ENCODE measurements at places on chromosomes 1 and 21.

GRCh38 chr1:64540265-64540791 is 70.4 kb downstream of the CACHD1 start:
- peak; percentile 7 for DNase-seq

- no peak for DNase-seq
Measured at GRCh38 chr1:156400191-156400935, 31.4 kb downstream of the RHBG start.

GRCh38 chr1:181366910-181367309 is 116.4 kb upstream of the CACNA1E start:
- DNase-seq, result no peak

DNA sequence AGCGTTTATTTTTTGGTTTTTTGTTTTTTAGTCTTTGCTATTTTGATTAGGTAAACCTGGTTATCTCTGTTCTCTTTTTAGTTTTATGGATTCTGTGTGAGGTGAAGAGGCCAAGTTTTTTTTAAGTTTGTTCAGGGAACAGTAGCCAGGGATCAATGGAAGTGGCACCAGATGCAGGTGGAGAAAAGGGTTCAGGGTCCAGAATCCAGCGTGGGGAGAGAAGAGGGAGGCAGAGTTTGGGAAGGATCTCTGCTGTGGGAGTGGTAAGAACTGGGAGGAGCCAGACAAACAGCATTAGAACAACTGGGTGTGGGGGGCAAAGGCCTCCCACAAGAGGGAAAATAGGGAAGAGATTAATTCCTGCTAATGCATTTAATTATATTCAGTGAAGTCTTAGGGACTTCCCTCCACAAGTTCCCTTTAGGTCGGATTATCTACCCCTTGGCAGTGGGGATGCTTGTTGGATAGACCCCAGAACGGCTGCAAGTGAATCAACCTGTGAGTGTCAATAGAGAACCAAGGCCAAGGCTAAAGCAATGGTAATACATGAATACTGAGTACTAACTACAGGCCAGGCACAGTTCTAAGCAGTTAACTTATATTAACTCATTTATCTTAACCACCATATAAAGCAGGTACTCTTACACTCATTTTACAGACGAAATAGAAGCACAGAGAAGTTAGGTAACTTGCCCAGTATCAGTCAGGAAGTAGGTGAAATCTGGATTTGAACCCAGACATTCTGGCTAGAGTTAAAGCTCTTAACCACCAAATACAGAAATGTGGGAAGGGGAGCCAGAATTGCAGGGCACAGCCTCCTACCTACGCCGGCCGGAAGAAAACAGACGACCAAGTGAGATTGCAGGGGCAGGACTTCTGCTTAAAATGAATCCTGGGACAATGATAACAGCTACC is 498 bp downstream of the GNAT2 start:
- no peak for DNase-seq

GRCh38 chr1:80639777-80640533 is 1160.8 kb upstream of the ADGRL2 start:
- DNase-seq, result no peak

DNA sequence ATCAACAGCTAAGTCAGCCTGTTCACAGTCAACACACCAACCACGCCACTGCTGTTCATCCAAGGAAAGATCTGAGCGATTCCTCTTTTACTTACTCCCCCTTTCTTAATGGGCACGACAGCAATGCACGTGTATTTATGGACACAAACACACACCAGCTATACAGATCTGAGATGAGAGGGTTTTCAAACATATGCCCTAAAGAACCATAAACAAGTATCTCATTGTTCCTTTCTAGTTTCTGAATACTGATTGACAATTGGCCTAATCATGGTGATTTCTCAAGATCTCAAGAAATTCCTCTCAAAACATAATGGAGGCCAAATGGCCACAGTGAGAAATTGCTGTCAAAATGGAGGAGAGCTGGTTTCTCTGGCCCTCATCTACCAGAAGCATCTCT is 18.0 kb downstream of the TOR3A start:
- no peak for DNase-seq

- no peak for DNase-seq
Measured at GRCh38 chr1:172811694-172812093, 152.8 kb downstream of the FASLG start.

DNA sequence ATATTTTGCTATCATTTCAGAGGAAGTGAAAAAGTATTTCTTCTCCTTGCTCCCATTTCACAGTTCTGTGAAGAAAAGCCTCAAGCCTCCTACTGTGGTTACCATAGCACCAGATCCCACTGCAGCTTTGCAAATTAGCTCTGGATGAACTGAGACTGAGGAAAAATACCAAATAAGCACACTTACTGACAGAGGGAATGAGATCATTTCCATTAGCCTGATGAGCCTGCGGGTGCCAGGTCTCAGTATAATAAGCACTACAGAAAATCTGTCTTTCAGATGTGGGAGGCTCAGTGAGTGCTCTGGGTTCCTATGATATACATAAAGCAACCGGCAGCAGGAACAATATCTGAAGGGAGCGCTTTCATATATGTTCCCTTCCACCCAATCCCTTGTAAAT is 21.4 kb downstream of the XKR8 start:
- no peak for DNase-seq

DNA sequence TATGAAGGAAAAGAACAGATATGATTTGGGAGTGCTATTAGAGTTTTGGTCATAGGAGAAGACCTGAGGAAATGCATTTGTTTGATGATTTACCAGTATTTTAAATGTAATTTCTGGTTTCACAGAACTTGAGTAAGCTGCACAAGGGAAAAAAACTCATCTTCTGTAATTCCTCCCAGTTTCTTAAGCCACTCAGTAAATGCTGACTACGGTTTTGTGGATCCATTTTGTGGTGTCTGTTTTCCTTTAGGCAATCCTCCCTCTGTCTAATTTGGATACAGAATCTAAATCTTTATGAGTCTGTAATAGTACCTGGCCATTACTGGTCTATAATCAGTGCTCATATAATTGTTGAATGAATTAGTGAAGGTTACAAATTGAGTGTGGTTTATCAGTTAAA is 72.0 kb downstream of the OLFML2B start:
- DNase-seq, result no peak

- no peak for DNase-seq
Measured at GRCh38 chr1:48903291-48903690, 126.6 kb upstream of the BEND5 start.

DNA sequence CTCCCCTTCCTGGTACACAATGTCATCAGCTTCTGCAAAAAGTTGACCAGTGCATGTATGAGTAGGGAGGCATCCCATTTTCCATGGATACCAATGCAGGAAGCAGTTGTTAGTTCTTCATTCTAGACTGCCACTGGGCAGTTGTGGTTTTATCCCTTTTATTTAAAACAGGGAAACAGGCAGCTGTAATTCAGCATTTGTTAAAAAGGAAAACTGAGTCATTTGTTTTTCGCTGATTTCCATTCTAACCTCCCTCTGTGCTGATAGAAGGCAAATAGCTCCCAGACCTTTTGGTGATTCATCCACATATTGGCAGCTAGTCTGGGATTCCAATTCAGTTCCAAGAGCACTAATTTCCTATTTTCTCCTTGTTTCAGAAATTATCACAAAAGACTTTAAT is 21.1 kb upstream of the ABCA4 start:
- no peak for DNase-seq

- no peak for DNase-seq
Measured at GRCh38 chr1:32068957-32069588, 3.7 kb upstream of the TMEM39B start.

GRCh38 chr1:30515755-30516484 is 207.5 kb downstream of the MATN1 start:
- DNase-seq, result no peak
